ENCODE measurements at places on chromosomes 11 and 22.

DNA sequence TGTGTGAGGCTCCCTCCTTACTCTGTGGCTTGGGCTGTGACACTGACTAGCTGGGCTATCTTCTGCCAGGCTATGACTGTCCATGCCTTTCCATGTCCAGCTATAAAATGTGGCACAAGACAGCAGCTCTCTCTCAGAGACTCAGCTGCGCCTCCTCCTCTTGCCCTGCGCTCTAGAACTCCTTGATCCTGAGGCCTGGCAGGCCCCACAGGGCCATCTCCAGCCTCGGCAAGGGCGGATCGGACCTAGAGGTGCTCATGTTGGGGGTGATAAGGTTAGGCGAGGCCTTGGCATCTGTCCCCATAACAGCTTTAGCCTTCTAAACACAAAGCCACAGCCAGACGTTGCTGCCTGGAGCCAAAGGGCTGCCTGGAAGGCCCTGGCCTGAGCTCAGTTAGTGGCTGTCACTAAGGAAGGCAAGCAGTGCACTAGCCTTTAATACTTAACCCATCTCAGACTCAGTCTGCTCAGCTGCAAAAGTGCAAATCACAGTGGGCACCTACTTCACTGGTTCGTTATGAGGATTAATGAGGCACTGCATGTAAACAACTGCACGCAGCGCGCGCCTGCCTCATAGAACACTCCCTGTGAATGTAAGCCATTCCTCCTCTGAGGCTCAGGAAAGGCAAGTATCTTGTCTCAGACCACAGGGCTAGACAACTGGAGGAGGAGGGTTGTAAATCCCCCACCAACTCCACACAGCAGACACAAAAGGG is 1.2 kb downstream of the GUCD1 start:
- DNase-seq, result no peak

GRCh38 chr11:65595131-65595530 is 469 bp downstream of the KCNK7 start:
- DNase-seq, result no peak

DNA sequence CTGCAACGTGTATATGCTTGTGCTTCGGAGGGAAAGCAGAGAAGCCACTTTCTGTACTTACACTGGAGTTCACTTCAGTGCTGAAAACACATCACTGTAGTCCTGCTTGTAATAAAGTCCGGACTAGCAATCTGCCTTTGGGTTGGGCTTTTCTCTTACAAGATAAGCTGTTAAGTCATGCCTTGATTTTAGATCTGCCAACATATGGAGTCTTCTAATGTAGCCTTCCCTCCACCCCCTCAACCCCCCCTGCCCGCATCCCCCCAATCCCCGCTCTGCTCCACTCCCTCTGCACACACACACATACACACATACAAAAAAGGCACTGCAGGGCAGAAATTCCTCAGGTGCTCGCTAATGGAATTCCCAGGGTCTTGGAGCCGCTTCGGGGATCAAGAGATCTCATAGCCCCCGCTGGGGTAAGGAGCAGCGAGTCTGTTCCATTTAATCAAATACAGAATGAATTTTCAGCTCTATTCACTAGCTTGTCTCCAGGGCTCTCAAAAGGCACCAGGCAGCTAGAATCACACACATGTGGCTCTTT is 3.4 kb downstream of the CDON start:
- no peak for DNase-seq

GRCh38 chr11:63535734-63536133 is 874 bp upstream of the PLAAT4 start:
- DNase-seq, result no peak

DNA sequence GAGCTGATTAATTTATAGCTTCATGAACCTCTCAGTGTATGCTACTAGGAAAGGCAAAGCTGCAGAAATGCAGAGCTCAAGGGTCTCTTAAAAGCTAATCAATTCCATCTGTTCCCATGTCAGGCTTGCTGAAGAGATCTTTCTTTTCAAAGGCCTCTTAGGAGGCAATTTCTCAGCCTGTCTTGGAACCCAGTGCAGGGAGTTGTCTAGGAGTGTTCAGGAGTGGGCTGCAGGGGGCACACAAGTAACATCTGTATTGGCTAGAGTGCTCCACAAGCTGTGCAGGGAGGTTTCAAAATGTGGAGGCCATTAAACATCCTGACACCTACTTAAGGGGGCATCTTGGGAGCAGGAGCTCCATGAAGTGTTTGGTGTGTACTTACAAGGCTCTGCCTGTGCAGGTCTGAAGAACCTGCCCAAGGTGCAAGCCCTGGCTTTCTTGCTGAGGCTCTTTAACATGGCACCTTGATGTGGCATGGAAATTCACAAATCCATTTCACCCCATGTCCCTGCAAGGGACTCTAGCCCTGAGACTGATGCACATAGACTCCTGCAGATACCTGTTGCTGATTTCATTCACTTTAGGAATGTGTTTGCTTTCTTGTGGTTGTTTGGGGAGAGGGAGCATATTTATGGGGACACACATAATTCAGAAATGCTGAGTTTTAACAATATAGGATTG is 134.7 kb downstream of the ME3 start:
- DNase-seq, result no peak

DNA sequence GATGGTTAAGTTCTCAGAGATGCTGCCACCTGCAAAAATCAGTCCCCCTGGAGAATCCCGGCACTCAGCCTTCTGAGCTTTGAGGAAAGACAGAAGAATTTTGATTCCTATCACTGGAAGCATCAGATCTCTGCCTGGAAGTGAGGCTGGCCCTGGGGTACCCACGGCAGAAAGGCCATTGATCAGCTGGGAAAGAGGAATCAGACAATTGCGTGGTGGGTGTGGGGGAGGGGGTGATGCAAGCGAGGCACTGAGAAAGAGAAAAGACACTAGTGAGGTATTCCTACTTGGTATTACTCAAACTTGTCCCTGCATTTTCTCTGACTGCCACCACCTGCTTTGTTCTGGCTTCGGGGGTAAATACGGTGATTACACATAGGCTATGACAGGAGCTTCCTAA is 96.1 kb downstream of the FEZ1 start:
- DNase-seq, result no peak

DNA sequence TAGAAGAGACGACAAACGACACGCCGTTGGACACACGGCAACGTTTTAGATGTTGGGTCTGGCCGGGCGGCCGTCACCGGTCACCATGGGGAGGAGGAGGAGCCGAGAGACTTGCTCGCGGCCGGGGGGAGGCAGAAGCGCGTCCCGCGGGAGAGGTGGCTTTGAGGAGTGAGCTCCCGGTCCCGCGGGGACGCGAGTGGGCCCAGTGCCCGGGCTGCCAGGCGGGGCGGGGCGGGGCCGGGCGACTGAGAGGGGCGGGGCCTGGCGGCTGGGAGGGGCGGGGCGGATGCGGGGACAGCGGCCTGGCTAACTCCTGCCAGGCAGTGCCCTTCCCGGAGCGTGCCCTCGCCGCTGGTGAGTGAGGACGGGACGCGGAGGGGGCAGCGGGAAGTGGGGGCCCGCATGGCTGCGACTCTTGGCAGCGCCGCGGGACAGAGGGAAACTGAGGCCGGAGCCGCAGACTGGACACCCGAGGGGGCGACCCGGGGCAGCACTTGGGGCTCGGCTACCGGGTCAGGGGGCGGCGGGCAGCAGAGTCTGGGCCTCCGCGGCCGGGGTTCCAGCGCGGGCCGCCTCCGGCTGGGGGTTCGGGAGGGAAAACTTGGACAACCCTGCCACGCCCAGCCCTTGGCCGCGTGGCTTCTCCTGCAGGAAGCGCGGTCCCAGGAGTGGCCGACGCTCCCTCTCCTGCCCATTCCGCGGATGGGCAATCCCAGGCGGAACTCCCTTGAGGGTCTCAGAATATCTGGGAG is at the start of gene TSPO:
TSPO (plus strand) TSS at position 309 of the 752 bp plus-strand sequence. CDS start 7,680 bp downstream, outside the sequence.
- peak; percentile 18 for DNase-seq

GRCh38 chr11:113569391-113569790 is 94.2 kb upstream of the DRD2 start:
- DNase-seq, result no peak

DNA sequence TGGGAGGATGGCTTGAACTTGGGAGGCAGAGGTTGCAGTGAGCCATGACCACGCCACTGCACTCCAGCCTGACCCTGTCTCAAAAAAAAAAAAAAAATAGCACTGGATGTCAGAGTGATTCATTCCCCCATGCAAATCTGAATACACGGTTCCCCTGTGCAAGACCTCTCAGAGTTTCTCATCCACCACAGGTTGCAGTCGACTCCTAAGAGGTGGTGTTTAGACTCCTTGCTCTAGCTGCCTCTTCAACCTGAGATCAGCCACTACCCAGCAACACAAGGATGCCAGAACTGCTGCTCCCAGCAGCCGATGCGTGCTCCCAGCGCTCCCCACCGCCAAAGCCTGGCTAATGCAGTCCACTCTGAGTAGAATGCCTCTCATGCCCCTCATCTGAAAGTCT is 97.5 kb downstream of the PARVA start:
- DNase-seq, result peak; percentile 38

- DNase-seq, result no peak
These were observed 76.3 kb upstream of the TP53AIP1 start for GRCh38 chr11:129018991-129019390.

DNA sequence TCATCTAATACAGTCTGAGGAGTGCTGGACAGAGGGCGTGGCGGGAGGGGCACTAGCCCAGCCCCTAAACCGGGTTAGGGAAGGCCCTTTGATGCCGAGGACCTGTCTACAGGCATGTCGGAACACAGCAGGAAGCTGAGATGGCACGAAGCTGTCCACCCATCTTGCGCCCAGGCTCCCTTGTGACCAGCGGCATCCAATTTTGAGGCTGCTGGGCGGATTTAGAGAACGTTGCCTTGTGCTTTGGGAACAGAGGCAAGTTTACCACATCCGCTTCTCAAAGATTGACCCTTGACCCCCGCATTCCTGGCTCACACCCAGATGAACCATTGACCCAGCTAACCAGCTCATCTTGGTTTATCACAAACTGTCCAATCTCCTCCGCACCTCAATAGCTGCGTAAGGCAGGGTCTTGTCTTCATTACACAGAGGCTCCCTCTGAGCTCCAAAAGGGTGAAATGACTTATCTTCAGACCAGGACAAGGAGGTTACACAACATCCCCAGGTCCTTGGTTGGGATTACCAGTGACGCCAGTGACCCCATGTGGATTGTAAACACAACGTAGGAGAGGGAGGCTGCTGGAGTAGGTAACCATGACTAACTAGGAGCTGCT is 4.5 kb downstream of the FAM83F start:
- DNase-seq, result no peak

GRCh38 chr11:107577346-107577711 is 11.8 kb upstream of the ALKBH8 start:
- DNase-seq, result no peak

- DNase-seq, result no peak
These were observed 11.8 kb downstream of the SAMM50 start for GRCh38 chr22:43967069-43967468.

GRCh38 chr11:12243486-12243885 is 133.1 kb downstream of the MICAL2 start:
- no peak for DNase-seq

DNA sequence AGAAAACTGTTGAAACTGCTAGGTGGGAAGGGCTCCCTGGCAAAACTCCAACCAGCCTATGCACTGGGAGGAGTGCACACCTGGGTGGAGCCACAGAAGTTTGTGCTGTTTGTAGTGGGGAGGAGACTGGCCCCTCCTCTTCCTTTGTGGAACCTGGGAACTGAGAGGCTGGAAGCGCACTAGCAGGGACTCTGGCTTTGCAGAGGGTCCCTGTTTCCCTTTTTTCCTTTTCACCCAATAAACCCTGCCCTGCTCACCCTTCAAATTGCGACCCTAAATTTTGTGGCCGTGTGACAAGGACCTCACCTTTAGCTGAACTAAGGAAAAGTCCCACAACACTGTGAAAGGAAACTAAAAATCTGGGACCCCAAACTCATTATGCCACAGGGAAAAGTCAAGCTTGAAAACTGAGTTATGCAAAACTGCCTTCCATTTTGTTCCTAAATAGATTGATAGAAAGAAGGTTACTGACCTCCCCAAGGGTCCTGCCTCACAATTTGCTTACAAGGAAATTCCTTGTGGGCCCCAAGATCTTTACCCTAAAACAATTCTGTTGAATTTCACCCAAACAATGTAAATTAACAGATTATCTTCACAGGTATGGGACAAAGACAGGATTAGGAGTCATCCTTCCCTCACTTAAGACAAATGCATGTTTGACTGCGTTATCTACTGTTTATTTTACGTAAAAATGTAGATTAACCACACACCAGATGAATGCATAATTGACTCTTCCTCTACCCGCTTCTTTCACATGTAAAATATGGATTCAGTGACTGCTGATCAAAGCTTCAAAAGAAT is 81.0 kb downstream of the SLC36A4 start:
- DNase-seq, result no peak

GRCh38 chr11:115501893-115502589 is 2.2 kb downstream of the CADM1 start:
- DNase-seq, result peak; percentile 18

DNA sequence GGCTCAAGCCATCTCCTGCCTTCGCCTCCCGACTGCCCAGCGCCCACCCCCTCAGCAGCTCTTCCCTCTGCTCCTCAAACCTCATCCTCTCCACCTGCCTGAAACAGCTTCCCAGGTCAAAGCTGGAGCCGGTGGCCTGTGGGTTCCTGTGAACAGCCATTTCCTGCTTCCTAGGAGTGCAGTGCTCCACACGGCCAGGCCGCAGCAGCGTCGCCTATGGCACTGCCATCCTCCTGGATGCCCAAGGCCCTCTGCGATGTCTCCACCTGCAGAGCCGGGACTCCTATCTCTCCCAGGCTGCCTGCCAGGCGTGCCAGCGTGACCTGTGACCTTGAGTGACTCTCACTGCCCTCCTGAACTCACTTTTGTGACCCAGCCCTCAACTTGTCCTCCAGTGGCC is 24.6 kb downstream of the PPM1F start:
- DNase-seq, result no peak

DNA sequence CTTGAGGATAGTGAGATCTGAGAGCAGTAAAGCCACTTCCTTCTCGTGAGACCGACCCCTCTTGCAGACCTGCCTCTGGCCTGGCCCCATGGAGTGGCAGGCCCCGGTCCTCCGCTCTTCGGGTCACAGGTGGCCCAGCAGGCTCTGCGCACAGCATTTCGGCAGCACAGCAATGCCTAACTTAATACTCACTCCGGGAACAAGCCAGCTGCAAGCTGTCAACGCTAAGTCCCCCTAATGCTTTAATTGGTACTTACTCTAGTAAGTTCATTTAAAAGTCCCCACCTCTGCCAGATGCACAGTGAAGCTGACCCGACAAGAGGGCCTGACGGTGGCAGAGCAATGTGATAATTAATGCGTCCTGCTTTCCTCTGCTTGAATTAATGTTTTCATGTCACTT is 349.3 kb upstream of the B3GAT1 start:
- DNase-seq, result no peak

DNA sequence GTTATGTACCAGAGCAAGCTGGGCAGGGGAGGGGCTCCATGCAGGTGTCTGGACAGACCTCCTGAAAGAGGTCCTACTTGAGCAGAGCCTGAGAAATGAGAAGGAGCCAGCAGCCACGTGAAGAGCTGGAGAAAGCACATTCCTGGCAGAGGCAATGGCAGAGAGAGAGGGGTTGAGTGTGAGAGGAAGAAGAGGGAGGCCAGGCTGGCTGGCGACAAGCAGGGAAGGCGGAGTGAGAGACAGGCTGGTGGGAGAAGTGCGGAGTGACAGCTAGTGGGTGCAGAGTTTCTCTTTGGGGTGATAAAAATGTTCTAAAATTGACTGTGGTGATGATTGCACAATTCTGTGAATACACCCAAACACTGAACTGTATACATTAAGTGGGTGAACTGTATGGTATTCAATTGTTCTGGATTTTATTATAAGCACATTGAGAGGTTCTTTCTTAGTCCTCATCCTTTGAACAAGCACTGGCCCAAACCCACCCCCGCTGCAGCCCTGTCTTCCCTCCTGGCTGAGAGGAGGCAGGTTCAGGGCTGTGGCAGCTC is 29.4 kb downstream of the RPL27A start:
- DNase-seq, result no peak

GRCh38 chr11:105718641-105719040 is 108.8 kb downstream of the GRIA4 start:
- peak; percentile 91 for DNase-seq

- no peak for DNase-seq
These were observed 13.7 kb upstream of the ST3GAL4 start for GRCh38 chr11:126341760-126342161.

All from kidney glomerular epithelial cell (primary cell).